ENCODE measurements at places on chromosomes 4 and X.

- no peak for DNase-seq
Measured at GRCh38 chr4:80069837-80070731, 2.9 kb downstream of the ANTXR2 start.

GRCh38 chr4:146514651-146515357, 6.9 kb downstream of the SLC10A7 start:
- DNase-seq, result no peak

GRCh38 chr4:1251773-1252066, 2.8 kb upstream of the CTBP1 start:
- no peak for DNase-seq

- DNase-seq, result no peak
Measured at GRCh38 chr4:15144967-15145295, 142.7 kb downstream of the CPEB2 start.

GRCh38 chr4:132827522-132827921, 321.6 kb upstream of the PCDH10 start:
- no peak for DNase-seq

GRCh38 chr4:72427057-72427456, 142.0 kb downstream of the ADAMTS3 start:
- no peak for DNase-seq

GRCh38 chr4:182649698-182650477, 267.3 kb downstream of the DCTD start:
- DNase-seq, result no peak

DNA sequence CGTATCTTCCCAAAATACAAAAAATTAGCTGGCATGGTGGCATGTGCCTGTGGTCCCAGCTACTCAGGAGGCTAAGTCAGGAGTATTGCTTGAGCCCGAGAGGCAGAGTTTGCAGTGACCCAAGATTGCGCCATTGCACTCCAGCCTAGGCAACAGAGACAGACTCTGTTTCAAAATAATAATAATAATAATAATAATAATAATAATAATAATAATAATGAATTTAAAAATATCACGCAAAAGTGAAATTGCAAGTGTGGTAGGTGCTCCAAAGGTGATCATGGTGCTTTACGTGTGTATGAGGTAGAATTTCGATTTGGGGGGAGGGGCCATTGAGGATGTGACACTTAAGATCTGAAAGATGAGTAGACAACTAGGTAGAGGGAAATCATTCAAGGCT, 4.9 kb upstream of the HPSE start:
- DNase-seq, result no peak

DNA sequence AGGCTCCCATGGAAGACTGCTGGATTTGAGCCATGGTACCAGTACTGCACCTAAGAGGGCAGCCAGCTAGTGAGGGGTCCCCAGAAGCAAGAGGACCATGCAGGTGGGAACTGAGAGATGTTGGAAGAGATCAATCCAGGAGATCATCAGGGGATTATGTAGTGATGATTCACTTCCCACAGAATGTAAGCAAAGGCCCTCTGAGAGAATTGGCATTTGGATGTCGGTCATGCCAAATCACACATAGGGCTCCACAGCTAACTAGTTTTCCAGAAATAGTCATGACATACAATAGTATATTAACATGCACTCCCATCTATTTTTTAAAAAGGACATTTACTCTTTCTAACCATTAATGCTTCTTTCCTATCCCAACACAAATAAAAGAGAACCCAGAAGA, 112.5 kb downstream of the RASGEF1B start:
- no peak for DNase-seq

DNA sequence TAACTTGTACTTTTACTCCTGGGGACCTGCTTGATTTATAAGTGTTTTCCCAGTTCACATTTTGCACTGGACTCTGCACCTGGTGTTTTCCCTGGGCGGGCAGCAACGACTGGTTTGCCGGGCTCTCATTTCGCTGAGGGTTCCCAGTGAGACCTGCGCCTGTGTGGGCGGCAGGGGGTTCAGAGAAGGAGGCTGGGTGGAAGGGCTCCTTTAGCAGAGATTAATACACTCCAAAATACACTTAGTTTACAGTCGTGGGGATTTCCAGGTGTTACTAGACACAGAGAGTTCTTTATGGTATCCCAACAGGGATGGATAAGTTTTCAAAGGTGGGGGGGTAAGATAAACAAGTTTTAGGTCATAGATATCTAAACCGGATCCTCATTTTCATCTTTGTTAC, 53.0 kb upstream of the SHISA3 start:
- DNase-seq, result no peak

DNA sequence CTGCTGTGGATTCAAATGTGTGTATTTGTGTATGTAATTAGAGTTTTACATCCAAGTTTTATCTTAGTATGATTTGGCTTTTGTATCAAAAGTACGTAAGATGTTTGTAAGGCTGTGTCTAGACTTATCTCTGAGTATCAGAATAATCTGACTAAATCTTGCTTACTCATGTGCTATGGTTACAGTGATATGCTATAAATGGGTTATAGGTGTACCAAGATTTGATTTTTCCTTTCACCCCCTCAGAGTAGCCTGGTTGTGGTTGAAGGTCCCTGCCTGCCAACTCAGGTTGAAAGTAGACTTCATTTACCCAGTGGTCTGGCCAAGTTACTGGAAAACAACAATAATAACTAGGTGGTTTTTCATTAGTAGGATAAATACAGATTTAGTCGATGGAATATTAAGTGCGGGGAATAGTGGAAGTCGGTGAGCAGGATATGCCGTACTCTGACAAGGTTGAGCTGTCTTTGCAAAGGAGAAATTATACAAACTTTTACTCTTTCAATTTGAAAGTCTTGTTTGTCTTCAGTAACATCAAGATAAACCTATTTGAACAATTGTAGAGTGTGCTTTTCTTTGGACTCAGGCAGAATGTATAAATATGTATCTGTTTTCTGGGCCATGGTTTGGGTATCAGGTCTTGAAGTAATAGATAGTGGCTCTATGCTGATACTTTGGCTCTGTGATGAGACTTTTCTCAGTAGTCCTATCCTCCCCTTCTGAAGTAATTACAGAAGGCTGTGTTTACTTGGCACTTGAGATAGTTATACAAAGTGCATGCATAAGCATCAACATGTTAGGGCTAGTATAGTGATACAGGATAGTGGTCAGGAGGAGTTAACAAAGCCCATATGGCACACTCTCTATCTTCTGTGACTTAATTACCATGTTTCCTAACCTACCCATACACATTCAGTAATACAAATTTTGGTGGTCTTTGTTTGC, 23.7 kb downstream of the BMP2K start:
- DNase-seq, result no peak

- no peak for DNase-seq
Measured at GRCh38 chr4:184895012-184895695, 69.4 kb upstream of the ACSL1 start.

DNA sequence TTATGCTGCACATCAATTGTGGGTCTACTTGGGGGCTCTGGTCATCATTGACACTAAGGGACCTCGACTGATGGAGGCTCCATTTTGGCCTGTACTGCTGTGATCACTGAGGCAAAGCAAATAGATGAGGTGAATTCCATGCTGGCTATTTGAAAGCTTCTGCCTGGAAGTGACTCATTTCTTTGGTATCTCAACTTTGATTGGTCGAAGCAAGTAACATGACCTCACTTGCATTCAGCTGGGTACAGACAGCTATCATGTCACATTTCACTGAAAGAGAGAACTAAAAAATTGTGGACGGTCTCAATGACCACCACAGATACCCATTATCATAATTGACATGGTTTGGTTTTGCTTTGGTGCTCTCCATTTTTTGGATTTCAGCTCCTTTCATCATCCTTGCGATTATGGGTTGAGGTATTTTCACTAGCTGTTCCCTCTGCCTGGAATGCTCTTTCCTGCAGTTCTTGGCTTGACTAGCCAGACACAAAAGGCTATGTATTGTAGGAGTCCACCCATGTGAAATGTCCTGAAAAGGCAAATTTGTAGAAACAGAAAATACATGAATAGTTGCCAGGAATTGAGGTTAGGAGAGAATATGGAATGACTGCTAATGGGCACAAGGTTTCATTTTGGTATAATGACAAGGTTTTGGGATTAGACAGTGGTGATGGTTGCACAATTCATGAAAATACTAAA, 369.2 kb upstream of the LCORL start:
- no peak for DNase-seq

GRCh38 chr4:89674876-89675459, 162.0 kb downstream of the SNCA start:
- DNase-seq, result no peak

- DNase-seq, result no peak
Measured at GRCh38 chrX:115357326-115358120, 68.0 kb downstream of the LUZP4 start.

DNA sequence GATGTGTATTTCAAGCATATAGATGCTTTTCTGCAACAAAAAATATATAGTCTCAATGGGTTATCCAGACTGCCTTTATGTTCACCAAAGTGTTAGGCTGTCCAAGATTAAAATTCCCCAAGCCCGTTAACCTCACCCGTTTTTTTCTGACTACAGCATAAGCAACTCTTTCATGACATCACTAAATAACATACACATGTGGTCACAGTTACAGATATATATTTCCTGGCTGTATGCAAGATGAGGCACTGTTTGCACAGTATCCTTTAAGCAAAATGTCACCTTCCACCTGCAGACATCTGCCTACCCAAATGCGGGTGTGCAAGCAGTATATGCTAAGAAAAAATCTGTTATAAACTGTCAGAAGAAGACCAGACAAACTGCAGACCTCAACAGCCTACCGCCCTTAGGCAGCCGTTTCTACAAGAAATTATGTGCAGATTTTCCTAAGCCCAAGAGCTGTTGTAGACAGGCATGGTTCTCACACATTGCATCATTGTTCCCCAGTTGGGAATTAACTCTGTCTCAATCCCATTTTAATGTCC, 183.1 kb upstream of the MXRA5 start:
- no peak for DNase-seq

GRCh38 chrX:47933946-47934345, 69.8 kb downstream of the ZNF182 start:
- DNase-seq, result no peak

- DNase-seq, result no peak
Measured at GRCh38 chrX:37378404-37378803, 29.2 kb downstream of the PRRG1 start.

DNA sequence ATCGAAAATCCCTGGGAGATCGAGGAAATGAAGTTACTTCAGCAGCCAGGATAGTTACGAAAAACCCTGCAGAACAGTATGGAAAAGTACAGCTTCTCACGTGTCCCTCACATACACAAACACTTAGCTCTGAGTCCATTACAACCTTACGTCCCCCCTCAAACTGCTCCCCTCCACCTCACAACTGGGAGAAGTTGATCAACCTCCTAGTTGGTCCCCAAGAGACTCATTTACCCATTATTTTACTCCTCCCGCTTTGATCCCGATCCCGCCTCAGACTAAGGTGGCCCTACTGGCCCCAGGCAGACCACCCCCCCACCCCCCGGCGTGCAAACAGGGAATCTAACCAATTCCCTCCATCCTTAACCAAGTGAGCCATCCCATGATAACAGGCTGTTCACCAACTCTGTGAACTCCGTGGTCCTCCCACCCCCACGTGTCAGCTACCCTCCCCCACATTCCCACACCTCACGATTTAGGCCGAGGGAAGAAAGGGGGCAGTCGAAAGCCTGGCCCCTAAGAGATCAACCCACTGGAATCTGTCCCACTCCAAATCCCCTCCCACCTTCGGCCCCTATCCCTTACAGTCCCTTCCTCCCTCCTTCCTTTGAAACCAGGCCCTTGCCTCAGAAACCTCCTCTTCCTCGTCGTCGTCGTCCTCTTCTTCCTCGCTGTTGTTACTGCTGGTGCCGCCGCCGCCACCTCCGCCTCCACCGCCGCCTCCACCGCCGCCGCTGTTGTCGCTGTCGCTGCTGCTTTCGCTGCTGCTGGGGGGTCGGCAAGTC, 755 bp downstream of the ANKRD17 start:
- DNase-seq, result peak; percentile 54

GRCh38 chr4:155604718-155605626, 61.7 kb upstream of the GUCY1A1 start:
- DNase-seq, result no peak

- DNase-seq, result no peak
Measured at GRCh38 chrX:132467026-132467425, 21.8 kb downstream of the MBNL3 start.

- no peak for DNase-seq
Measured at GRCh38 chrX:118437283-118437682, 58.3 kb upstream of the DOCK11 start.

DNA sequence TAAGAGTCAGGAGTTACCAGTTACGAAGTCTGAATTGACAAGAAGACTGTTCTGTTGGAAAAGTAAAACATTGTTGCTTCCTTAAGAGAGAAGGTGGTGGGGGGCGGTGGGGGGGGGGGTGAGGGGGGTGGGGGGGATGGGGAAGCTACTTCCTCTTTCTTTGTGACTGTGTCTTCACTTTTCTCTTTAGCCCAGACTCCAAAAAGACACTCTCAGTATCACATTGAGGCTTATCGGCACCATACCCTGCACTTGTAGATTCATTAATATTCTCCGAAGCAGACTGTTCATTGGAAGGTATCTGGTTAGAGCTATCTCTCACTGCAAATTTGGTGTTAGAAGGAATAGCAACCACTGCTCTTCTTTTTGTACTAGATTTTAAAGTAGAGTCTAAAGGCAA, 94.5 kb upstream of the IL13RA1 start:
- DNase-seq, result no peak

DNA sequence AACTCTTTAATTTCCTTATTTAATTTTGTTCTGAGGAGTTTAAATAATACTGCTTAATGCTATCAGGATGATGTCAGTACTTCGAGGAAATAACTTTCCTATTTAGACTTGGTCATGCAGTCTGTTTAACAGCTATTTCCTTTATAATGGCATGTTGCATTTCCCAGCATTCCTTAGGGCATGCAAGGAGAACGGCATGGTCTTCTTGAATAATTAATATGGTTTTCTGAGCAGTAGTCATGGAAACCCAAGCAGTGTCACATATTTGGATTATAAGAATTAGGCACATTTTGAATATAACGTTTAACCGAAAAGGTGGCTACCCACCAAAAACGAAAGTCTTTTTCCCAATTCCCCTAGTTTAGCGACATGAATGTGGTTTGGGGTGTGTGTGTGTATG, 76.0 kb downstream of the AFF2 start:
- no peak for DNase-seq

DNA sequence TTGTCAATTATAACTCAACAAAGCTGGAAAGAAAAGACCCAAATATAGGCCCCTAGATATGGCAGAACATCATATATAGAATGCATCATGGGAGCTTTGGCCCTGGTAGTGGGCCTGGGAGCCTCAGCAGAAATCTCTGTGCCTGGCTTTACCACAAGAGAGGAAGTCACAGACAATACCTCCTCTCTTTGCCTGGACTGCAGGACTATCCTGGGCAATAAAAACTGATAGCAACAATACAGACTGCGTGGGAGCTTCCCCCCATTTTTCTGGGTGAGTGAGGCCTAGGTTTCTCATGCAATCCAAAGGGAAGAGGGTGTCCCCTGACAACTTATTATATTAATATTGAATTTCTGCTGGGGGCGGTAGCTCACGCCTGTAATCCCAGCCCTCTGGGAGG, 64.0 kb upstream of the NFKB1 start:
- DNase-seq, result no peak

All from colonic mucosa (tissue), 4 donors.